Chondrocyte (in vitro differentiated cells): ENCODE measurements at places on chromosomes 1 and 21. TPM values are rescaled to one million over a fixed set of nuclear protein-coding genes. Genes with fewer than 3 reads are reported as not detected.

SPRR1A gene
- not detected in 3 replicates for total RNA-seq

CR1L gene
- not detected in 3 replicates for total RNA-seq

TMEM79 gene
- total RNA-seq, result 1.7 to 3.1 TPM (median 2.5 TPM) in 3 replicates

COL8A2 gene
- 10.8 to 18.1 TPM (median 17.4 TPM) in 3 replicates for total RNA-seq

SLAMF1 gene
- not detected in 3 replicates for total RNA-seq

NBPF6 gene
- total RNA-seq, result not detected in 3 replicates

TMIGD3 gene
- not detected in 3 replicates for total RNA-seq

PCSK9 gene
- total RNA-seq, result 0.41 to 0.60 TPM (median 0.53 TPM) in 3 replicates

DMBX1 gene
- not detected in 3 replicates for total RNA-seq

TLCD4 gene
- 1.6 to 2.6 TPM (median 2.4 TPM) in 3 replicates for total RNA-seq

CTSE gene
- total RNA-seq, result not detected in 3 replicates

MOV10 gene
- 40.8 to 59.6 TPM (median 45.9 TPM) in 3 replicates for total RNA-seq

OR13G1 gene
- total RNA-seq, result not detected in 3 replicates

RGS8 gene
- total RNA-seq, result 0.17 TPM in 1 of 3 replicates, not detected in the others

ANGPTL1 gene
- 2.6 to 4.7 TPM (median 3.6 TPM) in 3 replicates for total RNA-seq

DNA sequence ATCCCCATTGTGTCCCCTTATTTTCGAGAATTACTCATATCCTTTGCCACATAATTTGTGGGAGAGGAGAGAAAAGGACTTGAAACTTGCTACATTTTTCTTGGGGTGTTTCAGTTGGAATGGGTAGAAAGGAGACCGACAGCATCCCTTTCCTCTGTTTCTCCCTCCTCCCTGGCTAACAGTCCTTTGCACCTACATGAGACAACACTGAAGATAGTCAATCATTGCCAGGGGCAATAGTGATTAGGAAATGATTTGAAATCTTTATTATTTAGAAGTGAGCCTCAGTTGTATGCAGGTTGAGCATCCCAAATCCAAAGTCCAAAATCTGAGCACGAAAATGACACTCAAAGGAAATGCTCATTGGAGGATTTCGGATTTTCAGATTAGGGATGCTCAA lies 7.8 kb upstream of the TARS2 start:
- no peak for DNase-seq

- no peak for DNase-seq
Observed at GRCh38 chr1:204506201-204506968, 9.8 kb upstream of the MDM4 start.

DNA sequence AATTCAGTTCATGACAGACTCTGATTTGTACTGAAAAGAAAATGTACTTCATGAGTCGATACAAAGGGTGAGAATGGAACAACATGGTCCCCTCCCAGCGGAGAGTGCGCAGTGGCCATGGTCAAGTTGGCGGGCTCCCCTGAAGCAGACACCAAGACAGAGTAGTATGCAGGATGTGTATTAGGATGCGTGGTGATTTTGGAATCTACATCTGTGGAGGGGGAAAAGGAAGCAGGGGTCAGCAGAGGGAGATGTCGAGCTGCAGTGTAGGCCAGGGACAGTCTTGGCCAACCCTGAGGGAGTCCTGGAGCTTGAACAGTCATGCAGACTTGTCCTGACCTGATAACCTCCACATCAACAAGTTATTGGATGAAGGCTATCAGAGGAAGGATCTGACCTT lies 481.0 kb downstream of the OMA1 start:
- no peak for DNase-seq

- no peak for DNase-seq
Observed at GRCh38 chr1:172460887-172461315, 17.0 kb upstream of the PIGC start.

DNA sequence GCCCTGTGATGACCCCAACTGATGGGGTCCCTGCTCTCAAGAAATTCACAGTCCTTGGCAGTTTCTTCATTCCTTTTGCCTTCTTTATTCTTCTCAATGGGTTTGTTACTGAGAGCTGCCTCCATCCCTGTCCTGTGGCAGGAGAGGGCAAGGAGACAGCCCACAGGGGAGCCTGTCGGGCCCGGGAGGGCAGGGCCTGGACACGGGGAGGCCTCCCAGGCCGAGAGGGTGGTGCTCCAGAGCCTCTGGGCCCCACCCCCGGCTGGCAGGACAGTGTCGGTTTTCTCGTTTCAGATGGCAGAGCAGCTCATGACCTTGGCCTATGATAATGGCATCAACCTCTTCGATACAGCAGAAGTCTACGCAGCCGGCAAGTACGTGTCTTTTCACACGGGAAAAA lies 36.2 kb downstream of the KCNAB2 start:
- no peak for DNase-seq

GRCh38 chr1:27958513-27958912 lies 1.3 kb upstream of the XKR8 start:
- DNase-seq, result peak; percentile 85

DNA sequence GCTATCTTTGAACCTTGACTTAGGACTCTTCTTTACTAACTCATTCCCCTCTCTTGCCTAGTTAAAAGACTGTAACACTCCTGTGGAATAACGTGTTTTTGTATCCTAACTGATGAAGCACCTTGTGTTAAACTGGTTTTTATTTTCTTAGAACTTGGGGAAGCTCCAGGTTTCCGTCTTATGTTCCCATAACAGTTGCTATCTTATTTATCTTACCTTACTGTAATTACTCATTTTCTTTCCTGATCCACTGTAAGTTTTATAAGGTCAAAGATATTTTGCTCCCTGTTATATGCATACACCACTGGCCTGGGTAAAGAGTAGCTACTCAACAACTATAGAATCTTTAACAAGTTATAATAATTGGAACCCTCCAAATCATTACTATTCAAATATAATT lies 43.1 kb downstream of the RPL5 start:
- DNase-seq, result no peak

- no peak for DNase-seq
Observed at GRCh38 chr1:79089946-79090345, 83.4 kb upstream of the ADGRL4 start.

DNA sequence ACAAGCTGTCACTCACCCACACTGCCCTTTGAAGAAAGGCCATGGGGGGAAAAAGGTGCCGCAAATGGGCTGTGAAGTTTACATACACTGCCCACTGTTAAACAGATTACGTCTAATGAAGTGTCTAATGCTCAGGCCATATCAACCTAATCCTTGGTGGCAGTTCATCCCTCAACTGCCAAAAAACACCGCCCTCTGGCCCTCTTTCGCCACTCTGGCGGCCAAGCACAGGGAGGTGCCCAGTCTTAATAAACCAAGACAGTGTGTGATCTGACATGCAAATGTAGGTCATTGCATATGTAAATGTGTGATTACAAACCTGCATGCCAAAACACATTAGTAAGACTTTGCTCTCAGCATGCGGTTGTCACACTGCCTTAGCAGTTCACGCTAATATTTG lies 89.5 kb downstream of the NEK7 start:
- DNase-seq, result no peak

DNA sequence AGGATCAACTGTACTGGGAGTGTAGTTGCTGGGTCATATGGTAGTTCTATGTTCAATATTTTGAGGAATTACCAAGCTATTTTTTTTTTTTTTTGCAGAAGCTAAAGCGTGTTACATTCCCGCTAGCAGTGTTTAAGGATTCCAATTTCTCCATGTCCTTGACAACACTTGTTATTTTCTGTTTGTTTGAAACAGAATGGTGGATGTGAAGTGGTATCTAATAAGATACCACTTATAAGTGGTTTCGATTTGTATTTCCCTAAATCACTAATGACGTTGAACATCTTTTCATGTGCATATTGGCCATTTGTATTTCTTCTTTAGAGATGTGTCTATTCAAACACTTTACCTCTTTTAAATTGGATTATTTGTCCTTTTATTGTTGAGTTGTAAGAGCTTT lies 112.2 kb downstream of the DISP1 start:
- no peak for DNase-seq

DNA sequence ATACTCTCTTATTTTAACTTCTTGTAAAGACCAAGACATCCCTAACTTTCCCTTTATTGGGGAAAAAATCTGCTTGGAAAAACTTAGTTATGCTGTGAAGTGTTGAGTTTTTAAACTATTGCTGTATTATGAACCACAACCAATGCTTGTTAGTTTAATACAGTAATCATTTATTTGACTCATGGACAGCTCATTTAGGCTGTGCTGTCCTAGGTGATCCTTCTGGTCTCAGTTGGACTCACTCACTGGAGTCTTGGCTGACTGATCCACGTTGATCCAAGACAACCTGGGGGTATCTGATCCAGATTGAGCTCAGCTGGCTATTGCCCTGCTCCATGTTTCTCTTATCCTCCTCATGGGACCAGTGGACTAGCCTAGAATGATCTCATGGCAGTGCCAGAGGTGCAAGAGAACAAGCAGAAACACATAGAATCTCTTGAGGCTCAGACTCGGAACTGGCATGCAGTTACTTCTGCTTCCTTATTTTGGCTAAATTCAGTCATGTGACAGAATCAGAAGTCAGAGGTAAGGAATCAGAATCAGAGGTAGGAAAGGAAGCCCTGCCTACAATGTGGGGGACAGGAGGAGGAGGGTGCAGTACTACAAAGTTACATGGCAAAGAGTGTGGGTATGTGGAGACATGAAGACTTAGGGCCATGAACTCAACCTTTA lies 156.5 kb downstream of the FGGY start:
- no peak for DNase-seq

DNA sequence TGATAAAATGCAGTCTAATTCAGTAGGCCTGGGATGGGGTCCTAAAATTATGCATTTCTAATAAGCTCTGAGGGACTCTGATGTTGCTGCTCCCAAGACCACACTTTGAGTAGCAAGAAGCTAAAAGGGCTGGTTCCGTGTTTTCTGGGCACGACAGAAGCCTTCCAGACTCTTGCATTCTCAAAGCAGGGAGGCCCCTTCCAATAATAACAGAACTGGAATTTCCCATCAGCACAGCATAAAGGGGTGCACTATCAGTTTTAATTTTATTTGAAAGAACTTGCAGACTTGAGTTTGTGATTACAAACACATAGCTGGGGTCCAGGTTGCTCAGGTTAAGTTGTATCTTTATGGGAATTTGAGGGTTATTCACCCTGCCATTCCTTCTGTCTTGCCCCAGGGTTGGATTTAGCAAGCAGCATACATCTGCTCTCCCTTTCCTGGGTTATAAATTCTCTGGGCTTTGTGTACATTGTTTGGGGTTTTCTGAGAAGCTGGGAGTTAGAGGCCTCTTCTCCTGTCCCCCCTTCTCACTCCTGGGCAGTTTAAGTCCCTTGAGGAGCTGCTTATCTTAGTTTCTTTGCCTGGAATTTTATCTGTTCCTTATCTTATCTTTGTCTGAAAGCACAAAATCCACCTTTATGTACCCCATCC lies 94.2 kb upstream of the SLC2A1 start:
- DNase-seq, result no peak

- no peak for DNase-seq
Observed at GRCh38 chr1:112296908-112297307, 99.1 kb upstream of the CTTNBP2NL start.

GRCh38 chr1:86205741-86206140 lies 49.2 kb upstream of the COL24A1 start:
- no peak for DNase-seq

- DNase-seq, result no peak
Observed at GRCh38 chr1:194653385-194653784, 1467.0 kb upstream of the B3GALT2 start.

- no peak for DNase-seq
Observed at GRCh38 chr1:33850481-33850880, 13.4 kb upstream of the HMGB4 start.

DNA sequence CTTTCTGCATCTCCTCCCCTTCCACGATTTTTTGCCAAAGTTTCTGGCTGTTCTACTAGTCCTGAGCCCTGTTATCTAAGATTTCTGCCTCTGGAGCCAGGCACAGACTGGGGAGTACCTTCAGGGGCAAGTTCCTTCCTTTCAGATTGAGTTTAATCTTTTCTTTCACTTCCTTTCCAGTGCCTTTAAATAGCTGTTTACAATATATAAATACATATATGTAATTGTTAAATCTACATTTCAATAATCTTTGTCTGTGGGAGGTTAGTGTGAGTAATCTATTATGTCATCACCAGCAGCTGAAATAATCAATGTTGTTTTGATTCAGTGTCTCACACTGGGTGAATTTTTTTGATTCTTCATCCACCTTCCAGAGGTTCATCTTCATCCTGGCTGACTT lies 31.8 kb downstream of the DIPK1A start:
- DNase-seq, result no peak

DNA sequence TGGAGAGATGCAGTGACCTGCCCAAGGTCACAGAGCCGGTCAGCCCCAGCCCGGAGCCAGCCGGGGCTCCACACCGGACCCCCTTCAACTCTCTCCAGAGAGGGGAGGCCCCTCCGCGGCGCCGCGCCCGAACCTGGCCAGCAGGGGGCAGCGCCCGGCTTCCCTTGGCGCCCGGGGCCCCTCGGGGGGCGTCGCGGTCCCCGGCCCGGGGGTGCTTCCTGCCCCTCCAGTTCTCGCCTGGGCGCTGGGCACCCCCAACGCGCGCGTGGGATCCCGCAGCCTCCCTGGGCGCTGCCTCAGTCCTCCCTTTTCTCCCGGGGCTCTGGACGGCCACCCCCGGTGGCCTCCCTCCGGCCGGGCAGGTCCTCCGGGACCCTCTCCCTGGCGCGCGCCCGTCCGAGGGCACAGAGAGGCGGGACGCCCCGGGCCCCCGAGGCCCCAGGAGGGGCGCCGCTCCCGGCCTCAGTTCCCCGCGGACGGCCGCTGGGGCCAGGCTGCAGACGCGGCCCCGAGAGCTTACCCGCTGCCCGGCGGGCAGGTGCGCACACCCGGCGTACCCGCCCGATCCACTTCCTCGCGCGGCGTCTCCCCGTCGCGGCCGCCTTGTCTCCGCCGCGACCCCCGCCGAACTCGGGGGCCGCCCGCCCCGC lies 406 bp downstream of the HTR1D start:
- DNase-seq, result no peak

- no peak for DNase-seq
Observed at GRCh38 chr1:119409731-119410130, 5.2 kb upstream of the HSD3B2 start.

DNA sequence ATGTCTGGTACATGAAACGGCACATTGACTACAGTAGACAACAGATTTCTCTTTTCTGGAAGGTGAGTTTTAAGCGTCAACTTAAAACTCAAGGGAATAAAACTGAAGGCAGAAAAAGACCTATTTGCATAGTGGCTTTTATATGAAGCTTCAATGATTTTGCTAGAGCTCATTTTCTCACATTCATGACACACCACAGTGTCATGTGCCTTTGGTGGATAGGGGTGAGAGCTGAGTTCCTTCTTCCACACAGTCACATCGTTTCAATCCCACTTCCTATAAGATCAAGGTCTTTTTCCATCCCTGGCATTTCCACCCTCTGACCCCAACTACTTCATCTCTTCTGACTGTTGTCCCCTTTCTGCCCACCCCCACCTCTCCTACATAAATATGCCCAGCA lies 31.0 kb downstream of the IL12RB2 start:
- DNase-seq, result no peak

GRCh38 chr1:220974431-220974830 lies 95.2 kb downstream of the HLX start:
- no peak for DNase-seq

- DNase-seq, result no peak
Observed at GRCh38 chr1:31749785-31750735, 14.1 kb downstream of the ADGRB2 start.

- no peak for DNase-seq
Observed at GRCh38 chr1:172408958-172409357, 11.5 kb upstream of the C1orf105 start.
